ENCODE measurements at places on chromosomes 6 and 20. TPM values are rescaled to one million over a fixed set of nuclear protein-coding genes. Genes with fewer than 3 reads are reported as not detected.
A peak's percentile ranks its signal among the peaks of the same experiment; 100 is the strongest.

Gene PAQR8
- 14.9 TPM for total RNA-seq

DNA sequence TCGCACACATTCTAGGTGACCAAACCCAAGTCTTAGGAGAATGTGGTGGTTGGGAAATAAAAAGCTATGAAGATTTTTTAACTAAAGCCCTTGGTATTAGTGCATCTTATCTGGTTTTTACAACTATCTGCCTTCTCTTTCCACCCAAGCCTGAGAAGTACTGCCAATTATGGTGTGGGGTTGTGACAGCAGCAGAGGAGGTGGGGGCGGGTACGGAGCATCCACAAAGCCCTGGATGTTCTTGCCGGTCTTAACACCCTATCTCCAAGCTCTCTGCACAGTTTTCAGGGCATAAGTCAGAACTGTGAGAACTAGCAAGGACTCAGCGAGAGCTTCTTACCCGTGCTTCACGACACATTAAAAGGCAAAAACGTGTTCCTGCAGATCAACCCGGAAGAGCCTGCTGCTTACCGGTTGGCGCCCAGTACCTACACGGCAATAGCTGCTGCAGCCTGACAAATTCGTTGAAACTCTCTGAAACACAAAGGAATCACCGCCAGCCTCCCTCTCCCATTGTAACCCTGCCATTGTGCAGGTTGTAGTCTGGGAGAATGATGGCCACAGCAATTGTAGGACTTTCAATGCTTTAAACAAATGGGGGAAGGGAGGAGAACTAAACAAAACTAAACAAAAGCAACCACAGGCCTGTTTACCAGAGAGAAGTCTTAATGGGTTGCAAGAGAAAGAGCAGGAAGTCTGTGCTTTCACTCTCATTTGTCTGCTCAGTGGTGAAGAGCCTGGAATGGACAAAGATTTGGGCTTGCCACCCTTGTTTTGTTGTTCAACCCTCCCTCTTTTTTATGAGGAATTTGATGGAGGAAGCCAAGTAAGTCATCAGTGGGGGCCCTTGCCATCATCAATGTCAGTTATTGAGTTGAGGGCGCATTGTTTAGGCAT is 461.0 kb upstream of the JARID2 start:
- no peak for DNase-seq

- no peak for DNase-seq
Measured at GRCh38 chr6:111771629-111772028, 101.6 kb downstream of the FYN start.

DNA sequence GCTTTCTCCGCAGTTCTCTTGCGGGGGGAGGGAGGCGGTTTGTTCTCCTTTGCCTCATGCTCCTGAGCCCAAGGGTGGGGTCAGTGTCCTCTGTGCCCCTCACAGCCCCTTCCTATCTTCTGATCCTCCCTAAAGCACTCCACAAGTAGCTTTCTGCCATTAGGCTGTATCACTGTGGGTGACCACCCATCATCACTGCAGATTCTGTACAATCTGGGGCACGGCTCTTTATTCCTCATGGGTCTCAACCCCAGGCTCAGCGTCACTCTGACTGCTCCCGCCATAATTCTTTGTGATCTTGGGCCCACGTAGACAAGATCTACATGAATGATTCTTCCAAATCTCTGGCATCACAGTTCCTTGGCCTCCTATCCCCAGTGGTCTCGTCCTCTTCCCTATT is 10.5 kb downstream of the NCR2 start:
- DNase-seq = no peak

DNA sequence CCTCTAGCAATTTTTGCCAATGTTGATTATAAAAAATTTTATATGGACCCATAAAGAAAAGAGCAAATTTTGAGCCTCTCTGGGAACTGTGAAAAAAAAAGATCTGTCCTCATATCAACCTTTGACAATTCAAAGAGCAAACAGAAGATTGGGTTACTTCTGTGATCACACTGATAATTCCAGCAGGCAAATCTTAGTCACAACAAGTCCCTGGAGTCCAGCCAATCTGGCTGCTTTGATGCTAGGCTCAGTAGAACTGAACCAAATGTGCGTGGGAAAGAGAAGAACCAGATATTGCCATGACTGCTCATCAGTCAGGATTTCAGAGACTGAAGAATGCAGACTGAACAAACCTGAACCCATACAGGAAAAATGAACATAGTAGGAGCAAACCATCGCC is 438.4 kb upstream of the FLRT3 start:
- DNase-seq = no peak

GRCh38 chr6:53134601-53135235 is 13.9 kb downstream of the GCM1 start:
- no peak for DNase-seq

- no peak for DNase-seq
Measured at GRCh38 chr6:155414049-155414448, 41.6 kb downstream of the NOX3 start.

GRCh38 chr6:161233986-161234661 is 39.7 kb downstream of the AGPAT4 start:
- no peak for DNase-seq

Gene SLC22A16
- not detected for total RNA-seq

Gene TSBP1
- not detected for total RNA-seq

Gene IMPG1
- total RNA-seq = not detected

Gene RAET1E
- total RNA-seq = not detected

- DNase-seq = no peak
Measured at GRCh38 chr6:129609635-129610034, 100.3 kb downstream of the ARHGAP18 start.

DNA sequence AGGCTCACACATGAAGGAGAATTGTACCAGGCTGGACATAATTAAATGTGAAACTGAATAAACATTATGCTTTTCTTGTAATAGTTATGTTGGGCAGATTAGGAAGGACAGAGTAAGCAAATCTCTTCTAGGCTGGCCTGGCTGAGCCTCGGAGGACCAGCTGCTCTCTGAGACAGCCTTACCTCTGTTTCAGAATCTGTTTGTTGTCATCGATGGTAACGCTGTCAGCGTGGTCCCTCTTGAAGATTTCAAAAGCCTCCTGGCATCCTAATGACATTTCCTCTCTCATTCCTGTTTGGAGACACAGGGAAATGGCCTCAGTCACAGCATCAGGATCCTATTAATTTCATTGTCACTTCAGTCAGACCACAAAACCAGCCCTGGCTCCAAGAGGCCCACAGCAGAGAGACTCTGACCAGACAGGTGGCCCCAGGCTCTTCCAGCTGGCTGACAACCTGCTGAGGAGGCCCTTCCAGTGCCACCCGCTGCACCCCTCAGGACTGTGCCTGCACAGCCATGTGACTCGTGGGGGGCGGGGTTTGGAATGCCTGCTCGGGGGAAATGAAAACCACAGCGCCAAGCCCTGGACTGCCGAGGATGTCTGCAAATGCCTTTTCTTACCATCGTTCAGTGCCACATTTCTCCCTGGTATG is 108.5 kb upstream of the KCNK16 start:
- no peak for DNase-seq

DNA sequence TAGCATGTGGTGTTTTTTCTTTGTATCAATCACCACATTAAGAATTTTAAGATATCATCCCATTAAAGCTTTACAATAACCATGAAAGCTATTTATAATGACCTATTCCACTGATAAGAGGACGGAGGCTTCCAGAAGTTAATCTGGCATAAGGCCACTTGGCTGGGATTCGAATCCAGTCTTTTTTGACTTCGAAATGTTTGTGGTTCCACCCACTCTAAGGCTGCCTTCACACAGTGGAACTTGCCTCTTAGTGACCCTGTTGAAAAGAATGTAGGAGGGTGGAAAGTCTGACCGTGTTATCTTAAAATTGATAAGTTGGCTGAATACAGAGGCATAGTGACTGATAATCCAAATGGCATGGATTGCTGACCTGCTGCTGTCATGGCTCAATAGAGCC is 959.7 kb downstream of the KIF16B start:
- DNase-seq = no peak

- DNase-seq = no peak
Measured at GRCh38 chr20:60694763-60695162, 557.3 kb upstream of the CDH4 start.

DNA sequence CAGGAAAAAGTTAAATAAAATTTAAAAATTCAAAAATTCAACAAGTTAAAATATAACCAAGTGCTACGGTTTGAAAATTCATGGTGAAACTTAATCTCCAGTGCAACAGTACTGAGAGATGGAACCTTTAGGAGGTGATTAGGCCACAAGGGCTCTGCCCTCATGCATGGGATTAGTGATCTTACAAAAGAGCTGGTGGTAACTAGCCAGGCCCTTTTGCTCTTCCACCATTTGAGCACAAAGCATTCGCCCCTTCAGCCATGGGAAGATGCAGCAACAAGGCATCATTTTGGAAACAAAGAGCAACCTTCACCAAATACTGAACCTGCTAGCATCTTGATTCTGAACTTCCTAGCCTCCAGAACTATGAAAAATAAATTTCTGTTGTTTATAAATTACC is 80.9 kb downstream of the RNGTT start:
- no peak for DNase-seq

Gene SLC22A7
- not detected for total RNA-seq

DNA sequence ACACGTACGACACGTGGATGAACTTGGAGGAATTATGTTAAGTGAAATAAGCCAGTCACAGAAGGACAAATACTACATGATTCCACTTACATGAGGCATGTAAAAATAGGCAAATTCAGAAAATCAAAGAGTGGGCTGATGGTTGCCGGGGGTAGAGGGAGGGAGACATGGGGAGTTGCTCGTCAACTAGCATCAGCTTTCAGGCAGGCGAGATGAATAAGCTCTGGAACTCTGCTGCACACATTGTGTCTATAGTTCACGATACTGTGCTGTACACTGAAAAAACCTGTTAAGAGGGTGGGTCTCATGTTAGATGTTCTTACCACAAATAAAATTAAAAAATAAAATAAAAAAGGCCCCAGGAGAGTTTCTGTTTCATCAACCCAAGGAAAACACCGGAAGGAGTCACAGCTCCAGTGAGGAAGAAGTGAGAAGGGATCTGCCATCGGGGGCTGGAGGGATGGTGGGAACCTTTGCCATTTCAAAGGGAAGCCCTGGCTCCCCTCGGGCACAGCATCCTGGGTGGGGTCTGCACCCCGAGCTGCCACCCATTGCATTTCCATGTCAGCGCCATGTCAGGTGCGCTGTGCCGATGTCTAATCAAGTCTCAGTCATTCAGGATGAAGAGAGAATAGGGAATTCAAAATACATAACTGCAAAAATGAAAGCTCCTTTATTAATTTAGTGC is 98.3 kb downstream of the SLC22A23 start:
- no peak for DNase-seq

Gene NHLRC1
- total RNA-seq = 3.8 TPM

Gene BHLHE23
- not detected for total RNA-seq

Gene GPX5
- total RNA-seq = not detected

Gene PLCB4
- 5.9 TPM for total RNA-seq

GRCh38 chr6:108193835-108194234 is 28.0 kb downstream of the NR2E1 start:
- DNase-seq = no peak

DNA sequence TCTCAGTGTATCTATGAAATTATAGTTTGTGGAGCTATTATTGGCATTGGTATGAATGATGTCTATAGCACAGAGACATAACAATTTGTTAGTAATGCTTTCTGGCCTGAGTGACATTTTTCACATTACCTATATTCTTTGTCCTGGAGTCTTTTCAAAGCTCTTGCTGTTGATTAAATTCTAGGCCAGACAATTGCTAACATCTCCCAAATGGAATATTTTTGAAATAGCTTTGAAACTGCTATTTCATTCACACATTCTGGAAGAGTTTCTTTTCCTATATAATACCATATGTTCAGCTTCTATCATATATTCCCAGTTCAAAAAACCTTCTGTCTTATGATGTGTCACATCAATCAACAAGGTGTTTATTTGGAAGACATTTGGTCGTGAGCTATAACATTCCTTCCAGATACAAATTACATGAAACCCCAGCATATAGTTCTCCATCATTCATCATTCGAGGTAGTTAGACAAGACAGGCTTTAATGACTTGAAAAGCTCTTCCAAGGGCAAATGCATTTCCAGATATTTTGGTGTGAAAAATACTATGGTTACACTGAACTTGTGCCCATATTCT is 452.8 kb downstream of the KHDRBS2 start:
- DNase-seq = no peak

DNA sequence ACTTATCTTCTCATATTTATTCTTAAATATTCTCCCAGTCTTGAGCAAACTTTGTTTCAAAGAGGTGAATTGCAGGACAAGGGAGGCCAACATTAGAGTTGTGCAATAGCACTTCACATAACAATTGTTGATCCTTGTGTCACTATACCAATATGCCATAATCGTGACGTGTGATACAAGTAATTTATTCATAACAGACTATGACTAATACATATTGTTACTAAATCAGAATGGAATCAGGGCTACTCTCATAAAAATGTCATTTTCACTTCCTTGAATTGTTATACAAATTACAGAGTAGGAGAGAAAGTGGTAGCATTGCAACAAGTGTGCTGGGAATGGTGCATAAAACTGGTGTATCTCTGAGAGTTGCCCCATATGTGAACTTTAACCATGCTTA is 37.2 kb upstream of the PLCB1 start:
- DNase-seq = peak; percentile 89

GRCh38 chr6:131523988-131524673 is 48.9 kb upstream of the ARG1 start:
- no peak for DNase-seq

Gene MYLK2
- 2.9 TPM for total RNA-seq

DNA sequence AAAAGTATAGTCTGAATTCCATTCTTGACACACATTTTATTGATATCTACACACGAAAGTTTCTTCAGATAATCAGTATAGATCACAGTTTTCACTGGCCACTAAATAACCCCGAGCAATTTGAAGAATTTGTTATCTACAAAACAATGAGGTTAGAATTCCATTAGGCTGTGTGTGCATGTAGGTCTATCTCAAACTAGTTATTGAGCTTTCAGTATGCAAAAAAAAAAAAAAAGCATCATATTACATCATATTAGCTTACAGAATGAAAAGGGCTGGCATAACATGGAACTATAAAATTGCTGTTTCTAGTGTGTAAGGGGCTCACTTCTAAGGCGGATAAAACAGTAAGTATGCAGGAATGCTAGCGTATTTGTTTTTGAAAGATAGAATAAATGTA is 59.5 kb upstream of the ADGRG6 start:
- DNase-seq = no peak

All from glomerular endothelial cell (primary cell).